ENCODE measurements at places on chromosomes 3 and 15.

DNA sequence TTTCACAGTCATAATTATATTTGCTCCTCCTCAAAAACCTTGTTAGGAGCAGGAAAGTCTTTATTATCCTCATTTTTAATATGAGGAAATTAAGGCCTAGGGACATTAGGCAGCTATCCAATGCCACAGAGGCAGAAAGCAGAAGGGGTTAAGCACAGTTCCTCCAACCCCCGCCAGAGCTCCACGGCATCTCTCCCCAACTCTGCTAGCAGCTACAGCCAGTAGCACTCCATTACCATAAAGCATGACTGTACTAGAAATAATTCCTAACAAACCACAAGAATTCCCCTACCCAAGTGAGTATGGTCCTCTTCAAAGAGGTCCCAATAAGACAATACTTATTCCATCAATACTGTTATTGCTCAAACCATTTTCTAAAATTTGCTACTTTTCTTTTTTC lies 9.8 kb downstream of the HEG1 start:
- no peak for DNase-seq

- DNase-seq: no peak
These were observed 86.6 kb upstream of the NEO1 start for GRCh38 chr15:72965671-72966070.

DNA sequence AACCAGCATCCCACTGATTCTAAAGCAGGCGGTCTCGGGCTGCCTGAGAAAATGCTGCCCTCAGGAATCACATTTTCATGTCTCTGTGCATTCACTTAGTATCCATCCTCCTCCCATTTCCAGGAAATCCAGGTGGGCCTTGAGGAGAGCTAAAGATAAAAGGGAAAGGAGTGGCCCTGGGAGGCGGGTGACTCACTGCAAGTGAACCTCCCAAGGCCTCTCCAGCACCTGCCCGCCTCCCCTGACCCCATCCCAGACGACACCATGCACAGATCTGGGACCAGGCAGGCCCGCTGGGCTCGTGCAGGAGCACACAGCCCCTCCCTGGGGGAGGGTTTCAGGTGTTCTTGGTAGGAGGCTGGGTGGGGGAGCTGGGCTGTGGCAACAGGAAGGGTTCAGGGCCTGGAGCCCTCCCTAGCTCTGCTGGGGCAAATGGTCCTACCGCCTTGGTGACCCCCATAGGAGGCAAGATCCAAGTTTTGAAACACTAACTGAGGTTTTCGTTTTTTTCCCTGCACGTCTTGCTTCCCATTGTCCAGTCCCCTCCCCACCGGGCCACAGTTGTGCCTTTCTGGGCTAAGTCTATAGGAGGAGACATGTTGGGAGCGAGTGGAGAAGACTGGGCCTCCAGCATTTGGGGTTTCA lies 22.2 kb downstream of the MELTF start:
- DNase-seq: no peak

DNA sequence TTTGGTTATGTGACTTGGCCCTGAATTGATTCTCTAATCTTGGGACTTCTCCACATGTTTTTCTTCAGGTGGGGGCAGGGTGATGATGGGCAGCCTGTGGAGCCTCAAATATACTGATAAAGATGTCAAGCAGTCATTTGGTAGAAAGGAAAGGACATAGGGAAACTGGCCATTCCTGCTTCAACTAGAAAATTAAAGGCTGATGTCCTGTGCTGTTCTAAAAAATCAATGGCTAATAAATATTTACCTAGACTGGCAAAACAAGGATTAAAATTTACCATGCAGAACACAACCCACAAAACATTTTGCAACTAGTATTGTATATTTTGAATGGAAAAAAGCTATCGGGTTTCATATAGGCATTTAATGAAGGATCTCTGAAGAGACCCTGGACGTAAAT lies 133.7 kb downstream of the GADL1 start:
- DNase-seq: no peak

- DNase-seq: no peak
These were observed 25.4 kb downstream of the DENND4A start for GRCh38 chr15:65766422-65767263.

DNA sequence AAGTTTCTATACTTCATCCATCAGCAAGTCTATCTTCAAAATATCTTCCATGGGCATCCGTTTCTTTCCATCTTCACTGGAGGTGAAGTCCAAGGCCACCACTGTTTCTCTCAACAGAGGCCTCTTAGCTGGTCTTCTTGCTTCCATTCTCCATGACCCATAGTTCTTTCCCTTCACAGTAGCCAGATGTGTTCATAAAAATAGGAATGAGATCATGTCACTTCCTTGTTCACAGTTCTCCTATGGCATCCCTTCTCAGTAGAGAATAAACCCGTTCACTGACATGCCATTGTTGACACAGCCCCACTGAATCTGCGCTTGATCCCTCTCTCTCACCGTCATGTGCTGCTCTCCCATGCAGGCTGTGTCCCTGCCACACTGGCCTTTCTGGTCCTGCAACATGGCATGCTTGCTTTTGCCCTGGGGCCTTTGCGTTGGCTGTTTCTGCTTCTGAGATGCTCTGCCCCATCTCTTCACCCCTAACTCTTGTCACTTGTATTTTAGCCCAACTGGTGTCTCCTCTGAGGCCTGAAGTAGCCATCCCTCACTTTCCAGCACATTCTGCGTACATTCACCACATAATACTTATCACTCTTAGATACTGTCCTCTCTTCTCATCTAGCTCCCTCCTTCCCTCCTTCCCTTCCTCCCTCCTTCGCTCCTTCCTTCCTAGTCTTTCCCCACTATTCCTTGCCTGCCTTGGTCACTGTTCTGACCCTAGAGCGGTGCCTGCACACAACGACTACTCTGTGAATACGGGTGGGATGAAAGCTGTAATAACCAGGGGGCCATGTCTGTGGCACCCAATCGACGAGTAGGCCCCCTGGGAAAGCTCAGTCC lies 42.0 kb downstream of the STARD5 start:
- DNase-seq: no peak

- no peak for DNase-seq
These were observed 30.8 kb downstream of the HDC start for GRCh38 chr15:50234764-50235163.

- DNase-seq: peak; percentile 33
These were observed 269.5 kb downstream of the SUCLG2 start for GRCh38 chr3:67384760-67385397.

GRCh38 chr3:143084856-143085731 lies 34.5 kb upstream of the CHST2 start:
- no peak for DNase-seq

DNA sequence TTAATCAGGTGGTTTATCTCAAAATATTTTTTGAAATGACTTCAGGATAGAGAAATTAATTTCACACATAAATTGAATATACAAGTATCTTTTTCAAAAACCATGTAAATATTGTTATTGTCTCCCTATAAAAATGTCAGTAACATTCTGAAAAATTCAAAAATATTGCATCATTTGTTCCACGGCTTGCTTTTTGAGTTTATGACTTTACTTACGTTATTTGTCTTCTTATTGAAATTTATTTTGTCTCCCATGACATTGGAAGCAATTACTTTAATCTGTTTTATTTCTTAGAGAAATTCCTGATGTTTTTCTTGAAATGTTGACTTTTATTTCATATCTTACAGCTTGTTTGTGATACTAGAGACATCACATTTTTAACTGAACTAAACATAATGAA lies 56.9 kb upstream of the P2RY1 start:
- DNase-seq: no peak

GRCh38 chr3:196339493-196340254 lies 1.5 kb upstream of the TM4SF19 start:
- no peak for DNase-seq
